ENCODE measurements at places on chromosomes 3 and 15.
A peak's percentile ranks its signal among the peaks of the same experiment; 100 is the strongest.

DNA sequence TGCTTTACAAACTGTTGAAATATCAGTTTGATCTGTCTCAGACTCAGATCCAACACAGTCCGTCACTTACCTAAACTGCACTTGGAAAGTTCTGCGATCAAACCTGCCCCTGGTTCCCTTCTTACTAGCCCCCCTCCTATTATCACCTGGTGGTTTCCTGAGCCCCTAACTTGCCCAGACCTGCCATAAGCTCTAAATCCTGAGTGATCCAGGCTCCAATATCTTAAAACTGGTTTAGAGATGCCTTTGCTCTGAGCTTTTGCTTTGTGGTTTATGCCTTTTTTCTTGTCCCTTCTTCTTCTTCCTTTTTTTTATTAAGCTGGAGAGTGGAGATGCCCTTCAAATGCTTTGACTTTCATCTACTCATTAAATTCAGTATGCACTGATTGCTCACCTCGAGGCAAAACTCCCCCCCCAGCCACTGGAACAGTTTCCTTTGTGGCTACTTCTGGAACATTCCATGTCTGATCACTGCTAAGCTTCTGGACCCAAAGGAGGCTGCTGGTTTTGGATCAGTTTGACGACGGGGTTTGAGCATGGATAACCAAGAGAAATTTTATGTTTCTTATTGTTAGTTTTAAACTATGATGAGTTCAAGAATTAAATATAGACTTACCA lies 3.5 kb upstream of the ITGB5 start:
- no peak for DNase-seq

- DNase-seq = no peak
Measured at GRCh38 chr3:99084826-99085225, 183.3 kb upstream of the DCBLD2 start.

- no peak for DNase-seq
Measured at GRCh38 chr15:101539492-101539891, 50.0 kb upstream of the PCSK6 start.

DNA sequence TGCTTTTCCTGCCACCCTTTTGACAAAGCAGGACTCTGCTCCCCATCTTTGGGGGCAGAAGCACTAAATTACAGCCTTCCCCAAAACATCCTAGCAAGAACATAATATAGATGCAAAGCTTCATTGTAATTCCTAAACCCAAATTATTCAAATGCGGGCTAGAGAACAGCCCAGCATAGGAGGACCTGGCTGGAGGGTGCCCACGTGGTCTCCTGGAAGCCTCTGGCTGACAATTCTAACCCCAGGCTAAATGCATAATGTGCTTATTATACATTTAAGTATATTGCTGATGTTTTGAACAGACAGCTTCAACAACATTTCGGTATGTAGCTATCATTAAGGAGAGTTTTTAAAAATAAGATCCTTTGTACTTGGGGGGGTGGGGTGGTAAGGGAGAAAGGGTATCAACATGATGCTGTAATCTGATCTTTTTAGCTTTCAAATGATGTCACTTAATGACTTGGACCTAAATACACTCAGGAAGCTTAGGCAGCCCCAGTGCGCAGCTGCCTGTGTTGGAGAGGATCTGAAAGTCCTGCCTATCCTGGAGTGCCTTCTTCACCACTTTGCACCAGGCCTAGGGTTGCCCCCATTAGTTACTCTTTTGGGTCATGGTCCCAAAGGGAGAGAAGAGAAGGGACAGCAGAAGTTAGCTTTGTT lies 57.2 kb upstream of the USP3 start:
- DNase-seq = peak; percentile 12

DNA sequence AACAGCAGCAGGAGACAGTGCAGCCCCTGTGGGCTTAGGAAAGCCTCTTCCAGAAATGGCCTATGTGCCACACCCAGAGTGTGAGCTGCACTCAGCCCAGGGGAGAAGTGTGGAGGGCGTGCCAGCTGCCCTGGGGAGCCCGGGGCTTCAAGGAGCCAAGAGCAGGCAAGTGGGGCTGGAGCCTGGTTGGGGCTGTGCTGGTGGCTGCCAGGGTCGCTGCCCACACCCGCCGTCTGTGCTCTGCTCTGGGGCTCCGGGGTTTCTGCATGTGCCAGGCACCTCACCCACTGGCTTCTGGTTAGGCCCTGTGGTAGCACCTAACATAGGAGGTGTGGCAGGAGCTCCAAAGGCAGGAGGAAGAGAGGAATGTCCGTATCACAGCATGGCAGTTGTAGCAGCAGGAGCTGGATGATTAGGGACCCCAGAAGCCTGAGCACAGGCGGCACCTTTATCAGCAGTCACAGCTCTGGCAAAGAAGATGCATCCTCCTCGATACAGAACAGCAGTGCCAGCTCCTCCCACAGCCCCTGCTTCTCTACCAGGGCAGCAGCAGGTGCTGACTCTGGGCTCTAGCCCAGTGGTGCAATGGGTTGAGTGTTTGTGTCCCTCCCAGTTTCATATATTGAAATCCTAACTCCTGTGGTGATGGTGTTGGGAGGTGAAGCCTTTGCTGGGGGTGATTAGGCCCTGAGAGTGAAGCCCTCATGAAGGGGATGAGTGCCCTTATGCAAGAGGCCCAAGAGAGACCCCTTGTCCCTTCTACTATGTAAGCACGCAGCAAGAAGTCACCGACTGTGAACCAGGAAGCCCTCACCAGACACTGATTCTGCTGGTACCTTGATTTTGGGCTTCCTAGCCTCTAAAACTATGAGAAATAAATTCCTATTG lies 70.0 kb upstream of the KLF13 start:
- DNase-seq = no peak

- DNase-seq = no peak
Measured at GRCh38 chr15:92914768-92915221, 14.7 kb downstream of the CHD2 start.

GRCh38 chr3:188170461-188171459 lies 16.8 kb downstream of the LPP start:
- DNase-seq = no peak

DNA sequence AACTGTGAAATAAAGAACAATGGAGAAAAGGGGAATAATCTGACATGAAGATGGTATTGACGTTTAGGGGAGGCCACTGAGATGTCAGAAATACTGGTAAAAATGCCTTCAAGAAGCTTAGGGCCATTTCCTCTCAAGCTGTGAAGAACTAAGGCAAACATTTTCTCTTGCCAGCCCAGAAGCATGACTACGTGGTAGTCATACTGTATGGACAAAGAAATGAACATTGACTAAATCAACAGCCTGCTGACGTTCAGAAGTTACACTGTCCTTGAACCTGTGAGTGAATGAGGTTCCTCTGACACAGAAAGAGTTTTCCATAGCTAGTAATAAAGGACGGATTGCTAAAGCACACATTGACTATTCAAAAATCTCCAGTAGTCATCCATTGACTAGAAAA lies 121.0 kb downstream of the P3H2 start:
- no peak for DNase-seq

GRCh38 chr3:39025222-39025970 lies 26.3 kb downstream of the SCN11A start:
- no peak for DNase-seq

- DNase-seq = no peak
Measured at GRCh38 chr3:161556533-161556932, 59.9 kb downstream of the OTOL1 start.

DNA sequence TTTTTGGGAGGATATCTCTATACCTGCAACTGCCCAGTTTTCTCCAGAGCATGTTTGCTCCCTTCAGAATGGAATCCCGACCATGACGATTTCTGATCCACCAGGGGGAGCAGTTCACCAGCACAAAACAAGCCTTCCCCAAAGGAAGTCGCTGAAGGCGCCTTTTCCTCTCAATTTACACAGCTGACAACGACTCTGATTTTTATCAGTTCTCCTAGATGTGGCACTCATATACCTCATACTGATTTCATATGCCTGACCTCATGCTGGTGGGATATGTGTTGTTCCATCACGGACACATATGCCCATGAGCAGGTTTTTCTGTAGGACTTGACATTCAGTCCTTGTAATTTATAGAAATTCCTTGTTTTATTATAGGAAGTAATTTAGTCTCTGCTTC lies 1028.2 kb downstream of the MCTP2 start:
- peak; percentile 15 for DNase-seq

DNA sequence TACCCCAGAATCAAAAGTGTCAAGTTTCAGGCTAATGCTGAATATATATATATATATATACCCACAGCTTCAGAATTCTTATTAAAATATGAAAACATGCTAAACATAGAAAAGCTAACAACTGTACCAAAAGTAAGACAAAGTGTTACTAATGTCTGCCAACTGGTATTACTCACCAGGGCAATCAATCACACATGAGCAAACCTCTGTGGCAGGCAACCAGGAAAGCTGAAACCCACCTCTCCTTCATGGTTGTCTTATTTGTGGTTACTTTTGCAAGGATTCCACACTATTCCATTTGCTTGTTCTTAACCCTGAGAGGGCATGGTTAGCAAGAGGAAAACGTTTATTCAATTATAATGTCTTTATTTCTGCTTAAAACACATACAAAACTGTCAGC lies 512.3 kb upstream of the MDFIC2 start:
- no peak for DNase-seq

DNA sequence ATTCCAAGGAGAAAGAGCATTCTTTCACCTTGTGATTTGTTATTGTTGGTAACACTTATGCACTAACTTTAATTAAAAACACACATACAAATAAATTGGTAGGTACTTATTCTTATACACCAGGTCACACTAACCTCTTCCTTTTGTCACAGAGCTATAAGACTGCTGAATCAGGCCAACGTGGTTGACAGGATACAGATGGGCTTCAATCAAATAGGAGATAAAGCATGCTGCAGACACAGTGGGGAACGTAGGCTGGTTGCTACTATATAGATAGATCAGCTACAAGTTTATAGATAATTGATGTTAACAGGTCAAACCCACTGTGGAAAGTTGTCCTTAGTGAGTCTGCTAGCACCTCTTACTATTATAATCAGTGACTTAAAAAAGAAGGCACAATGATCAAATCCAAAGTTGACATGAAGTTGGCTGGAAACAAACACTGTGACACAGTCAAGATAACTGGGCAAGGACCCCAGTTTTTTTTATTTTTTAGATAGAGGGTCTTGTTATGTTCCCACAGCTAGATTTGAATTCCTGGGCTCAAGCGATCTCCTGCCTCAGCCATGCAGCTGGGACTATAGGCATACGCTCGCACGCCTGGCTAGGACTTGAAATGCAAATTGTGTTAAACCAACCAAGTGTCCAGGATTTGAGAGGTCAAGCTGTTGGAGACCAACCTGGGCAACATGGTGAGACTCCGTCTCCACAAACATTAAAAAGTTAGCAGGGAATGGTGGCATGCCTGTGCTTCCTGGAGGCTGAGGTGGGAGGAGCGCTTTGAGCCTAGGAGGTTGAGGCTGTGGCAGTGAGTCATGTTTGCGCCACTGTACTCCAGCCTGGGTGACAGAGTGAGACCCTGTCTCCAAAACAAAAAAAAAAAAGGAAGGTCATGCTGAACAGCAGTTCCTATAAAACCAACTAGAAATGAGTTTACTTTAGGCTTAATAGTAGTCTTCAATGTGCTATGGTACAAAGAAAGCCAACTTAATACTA lies 97.9 kb upstream of the MEX3B start:
- DNase-seq = no peak

- no peak for DNase-seq
Measured at GRCh38 chr3:106566277-106566676, 697.5 kb upstream of the CBLB start.

DNA sequence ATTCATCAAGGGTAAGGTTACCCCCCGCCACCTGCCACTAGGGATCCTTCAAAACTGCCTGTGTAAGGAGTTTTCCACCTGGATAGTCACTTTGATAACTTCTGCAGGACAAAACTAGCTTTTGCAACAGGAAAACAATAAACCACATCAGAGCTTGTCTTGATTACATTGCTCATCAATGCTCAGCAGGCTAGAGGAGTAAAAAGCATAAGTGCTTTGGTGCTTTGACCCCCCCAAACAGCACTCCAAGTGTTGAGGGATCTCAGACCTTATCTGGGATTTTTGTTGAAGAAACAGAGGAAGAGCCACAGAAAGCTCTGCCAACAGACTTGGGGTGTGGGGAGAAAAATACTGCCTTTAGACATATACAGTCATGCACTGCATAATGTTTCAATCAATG lies 10.8 kb upstream of the PHLDB2 start:
- DNase-seq = no peak

DNA sequence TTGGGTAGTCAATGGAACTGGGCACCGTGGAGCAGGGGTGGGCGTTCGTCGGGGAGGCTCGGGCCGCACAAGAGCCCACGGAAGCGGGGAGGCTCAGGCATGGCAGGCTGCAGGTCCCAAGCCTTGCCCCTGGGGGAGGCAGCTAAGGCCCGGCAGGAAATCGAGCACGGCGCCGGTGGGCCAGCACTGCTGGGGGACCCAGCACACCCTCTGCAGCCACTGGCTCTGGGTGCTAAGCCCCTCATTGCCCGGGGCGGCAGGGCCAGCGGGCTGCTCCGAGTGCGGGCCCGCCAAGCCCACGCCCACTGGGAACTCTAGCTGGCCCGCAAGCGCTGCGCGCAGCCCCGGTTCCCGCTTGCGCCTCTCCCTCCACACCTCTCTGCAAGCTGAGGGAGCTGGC lies 21.5 kb upstream of the C2CD4B start:
- DNase-seq = no peak

DNA sequence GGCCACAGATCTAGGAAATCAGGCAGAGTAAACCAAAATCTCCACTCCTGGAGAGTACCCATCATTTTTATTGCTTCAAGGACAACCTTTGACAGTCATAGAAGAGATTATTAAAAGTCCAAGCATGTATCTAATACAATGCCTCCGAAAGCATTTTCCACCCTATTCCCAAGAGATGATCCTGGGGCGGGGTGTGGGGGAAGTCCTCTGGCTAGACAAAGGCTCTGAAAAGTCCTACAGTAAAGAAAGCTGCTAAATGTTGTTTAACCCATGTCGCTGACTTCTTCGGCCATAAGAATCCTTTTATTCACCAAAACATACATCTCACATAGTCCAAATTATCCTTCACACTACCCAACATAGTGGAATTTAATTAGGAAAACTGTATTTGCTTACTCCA lies 115.7 kb upstream of the STT3B start:
- no peak for DNase-seq

DNA sequence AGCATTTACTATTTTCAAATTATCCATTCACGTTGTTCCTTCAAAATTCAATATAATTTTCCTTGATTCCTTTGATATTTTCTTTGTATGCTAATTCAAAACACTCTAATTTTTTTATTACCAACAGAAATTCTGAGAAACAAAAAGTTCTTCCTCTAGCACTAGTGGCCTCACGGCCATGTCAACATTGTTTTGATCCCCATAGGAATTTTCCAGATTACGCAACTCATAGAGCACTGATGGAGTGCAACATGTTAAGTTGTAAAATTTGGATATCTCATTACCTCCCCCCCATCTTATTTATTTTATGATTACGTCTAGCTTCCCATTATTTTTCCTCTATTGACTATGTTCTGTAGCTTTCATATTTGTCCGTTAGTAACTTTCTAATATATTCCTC lies 745.3 kb downstream of the TUSC7 start:
- DNase-seq = no peak

Data from NCI-H1930 (cell line).